ENCODE measurements at places on chromosomes 7 and 10.

DNA sequence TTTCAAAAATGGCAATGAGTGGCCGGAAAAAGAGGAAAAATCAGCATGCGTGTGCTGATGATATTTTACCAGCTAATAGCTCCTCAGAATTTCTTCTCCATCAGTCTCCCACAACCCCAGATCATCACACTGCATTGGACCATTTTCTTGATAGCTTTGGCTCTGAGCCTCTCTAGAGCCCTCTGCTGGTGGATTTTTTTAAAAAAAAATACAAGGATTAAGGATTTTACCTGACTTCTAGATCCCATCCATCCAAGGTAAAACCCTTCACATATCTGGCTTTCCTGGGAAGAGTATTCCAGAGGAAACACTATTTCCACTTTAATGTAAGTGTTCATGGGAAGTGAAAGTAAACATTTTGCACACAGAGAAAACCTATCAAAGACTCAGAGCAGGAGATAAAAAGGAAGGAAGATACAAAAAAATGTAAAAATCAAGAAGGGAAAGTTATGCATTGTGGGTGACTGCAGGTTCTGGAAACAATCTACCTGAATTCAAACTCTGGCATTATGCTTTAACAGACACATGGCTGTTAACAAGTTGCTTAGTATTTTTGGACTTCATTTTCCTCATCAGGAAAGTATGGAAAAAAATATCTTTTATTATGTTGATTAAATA lies 380.9 kb downstream of the LRRTM3 start:
- DNase-seq: peak; percentile 11

DNA sequence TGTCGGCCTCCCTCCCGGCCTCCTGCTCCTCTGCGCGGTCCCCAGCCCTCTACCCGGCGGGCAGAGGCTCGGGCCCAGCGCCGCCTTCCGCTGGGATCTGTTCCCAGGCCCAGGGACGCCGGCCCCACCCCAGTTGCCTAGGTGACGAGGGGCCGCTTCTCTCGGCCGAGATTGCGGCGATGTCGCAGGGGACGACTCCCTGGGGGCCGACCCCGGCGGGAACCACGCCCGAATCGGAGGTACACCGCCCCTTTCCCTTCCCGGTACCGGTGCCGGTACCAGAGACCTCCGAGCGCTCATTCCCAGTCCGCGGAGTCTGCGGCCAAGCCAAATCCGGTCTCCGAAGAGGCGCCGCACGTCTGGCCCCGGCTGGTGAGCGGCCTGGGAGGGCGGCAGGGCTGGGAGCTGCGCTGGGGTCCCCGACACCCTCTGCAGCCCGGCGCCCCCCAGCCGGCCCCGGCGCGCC lies at the start of gene CABCOCO1:
Gene CABCOCO1 (plus strand): TSS at position 136 of the 466 bp plus-strand sequence. CDS start 44 bp downstream, at position 180.
- DNase-seq: peak; percentile 61

DNA sequence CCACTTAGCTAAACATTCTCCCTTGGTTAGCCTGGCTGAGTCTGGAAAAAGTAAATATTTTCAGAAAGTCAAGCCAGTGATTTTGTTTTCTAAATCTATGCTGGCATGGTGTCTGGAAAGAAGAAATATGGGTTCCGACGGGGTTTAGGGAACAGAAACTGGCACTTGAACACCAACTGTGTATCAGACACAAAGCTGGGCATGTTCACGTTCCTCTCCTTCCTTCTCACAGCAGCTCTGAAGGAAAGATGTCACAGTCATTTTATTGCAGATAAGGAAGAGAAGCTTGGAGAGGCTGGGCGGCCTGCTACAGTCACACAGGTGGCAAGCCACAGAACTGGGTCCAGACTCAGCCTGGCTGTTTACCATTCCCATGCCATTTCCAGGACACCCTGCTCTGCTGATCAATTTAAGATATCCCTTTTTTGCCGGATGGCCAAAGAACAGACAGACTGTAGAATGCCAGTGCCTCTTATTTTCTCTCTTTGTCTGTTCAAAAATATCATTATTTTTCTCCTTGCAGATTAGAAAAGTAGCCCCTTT lies 118.8 kb downstream of the HERPUD2 start:
- DNase-seq: no peak

- DNase-seq: peak; percentile 25
These were observed 95.2 kb downstream of the PFKFB3 start for GRCh38 chr10:6297951-6298381.

DNA sequence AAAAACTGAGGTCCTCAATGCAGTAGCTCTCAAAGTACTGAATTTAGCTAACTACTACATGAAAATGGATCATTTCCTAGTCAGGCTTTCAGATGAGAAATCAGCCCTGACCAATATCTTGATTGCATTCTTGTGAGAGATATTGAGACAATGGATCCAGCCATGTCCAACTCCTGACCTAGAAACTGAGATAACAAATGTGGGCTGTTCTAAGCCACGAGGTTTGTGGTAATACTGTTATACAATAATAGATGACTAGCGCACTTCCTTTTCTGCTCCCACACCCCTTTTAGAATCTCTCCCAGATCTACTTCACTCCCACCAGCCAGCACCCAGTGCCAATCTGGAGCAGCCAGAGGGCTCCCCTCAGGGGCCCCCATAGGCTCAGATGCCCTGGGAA lies 209.3 kb upstream of the KMT2E start:
- DNase-seq: no peak

DNA sequence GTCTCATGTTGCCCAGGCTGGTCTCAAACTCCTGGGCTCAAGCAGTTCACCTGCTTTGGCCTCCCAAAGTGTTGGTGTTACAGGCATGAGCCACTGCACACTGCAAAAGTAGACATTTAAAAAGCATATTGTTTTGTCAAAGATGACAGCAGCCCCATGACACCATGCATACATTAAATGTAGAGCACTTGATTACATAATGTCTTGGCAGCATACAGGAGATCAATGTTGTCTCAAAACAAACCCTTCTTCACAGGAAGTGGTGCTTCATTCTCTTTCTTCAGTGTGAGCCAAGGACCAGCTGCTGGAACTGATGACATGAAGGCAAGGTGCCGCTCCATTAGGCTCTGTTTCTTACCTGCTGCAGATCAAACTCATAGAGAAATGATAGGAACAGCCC lies 218.4 kb downstream of the KLF6 start:
- DNase-seq: no peak

- DNase-seq: no peak
These were observed 134.4 kb downstream of the CSTF2T start for GRCh38 chr10:51564896-51565510.

DNA sequence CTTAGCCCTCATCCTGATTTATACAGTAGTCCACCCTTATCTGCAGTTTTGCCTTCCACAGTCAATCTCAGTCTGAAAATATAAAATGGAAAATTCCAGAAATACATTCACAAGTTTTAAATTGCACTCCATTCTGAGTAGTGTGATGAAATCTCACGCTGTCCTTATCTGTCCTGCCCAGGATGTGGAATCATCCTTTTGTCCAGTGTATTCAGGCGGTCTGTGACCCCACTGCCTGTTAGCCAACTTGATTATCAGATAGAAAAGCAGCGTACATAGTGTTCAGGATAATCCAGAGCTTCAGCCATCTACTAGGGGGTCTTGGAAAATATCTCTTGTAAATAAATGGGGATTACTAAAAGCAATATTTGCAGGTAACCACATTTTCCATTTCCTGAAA lies 146.3 kb downstream of the MALRD1 start:
- peak; percentile 19 for DNase-seq

DNA sequence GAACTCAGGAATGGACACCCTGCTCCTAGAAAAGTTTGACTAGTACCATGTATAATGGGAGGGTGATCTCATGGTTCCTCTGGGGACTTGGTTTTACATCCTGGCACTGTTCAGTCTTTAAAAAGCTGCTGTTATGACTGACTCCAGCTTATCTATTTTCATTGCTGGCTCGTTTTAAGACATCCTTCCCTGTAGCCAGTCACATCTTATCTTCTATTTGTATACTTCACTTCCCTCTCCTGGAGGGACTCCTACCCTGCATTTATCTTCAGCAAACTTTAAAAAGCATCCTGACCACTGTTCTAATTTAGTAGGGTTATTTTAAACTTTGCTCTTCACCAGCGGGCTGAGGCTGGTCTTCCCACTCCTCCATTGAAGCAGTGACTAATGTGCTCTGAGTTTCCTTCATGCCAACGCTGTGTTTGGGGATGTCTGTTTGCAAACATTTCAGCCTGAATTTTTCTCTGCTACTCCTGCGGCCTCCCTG lies 72.9 kb upstream of the ARMC3 start:
- DNase-seq: peak; percentile 16

- no peak for DNase-seq
These were observed 48.3 kb downstream of the ANKIB1 start for GRCh38 chr7:92293896-92294590.

DNA sequence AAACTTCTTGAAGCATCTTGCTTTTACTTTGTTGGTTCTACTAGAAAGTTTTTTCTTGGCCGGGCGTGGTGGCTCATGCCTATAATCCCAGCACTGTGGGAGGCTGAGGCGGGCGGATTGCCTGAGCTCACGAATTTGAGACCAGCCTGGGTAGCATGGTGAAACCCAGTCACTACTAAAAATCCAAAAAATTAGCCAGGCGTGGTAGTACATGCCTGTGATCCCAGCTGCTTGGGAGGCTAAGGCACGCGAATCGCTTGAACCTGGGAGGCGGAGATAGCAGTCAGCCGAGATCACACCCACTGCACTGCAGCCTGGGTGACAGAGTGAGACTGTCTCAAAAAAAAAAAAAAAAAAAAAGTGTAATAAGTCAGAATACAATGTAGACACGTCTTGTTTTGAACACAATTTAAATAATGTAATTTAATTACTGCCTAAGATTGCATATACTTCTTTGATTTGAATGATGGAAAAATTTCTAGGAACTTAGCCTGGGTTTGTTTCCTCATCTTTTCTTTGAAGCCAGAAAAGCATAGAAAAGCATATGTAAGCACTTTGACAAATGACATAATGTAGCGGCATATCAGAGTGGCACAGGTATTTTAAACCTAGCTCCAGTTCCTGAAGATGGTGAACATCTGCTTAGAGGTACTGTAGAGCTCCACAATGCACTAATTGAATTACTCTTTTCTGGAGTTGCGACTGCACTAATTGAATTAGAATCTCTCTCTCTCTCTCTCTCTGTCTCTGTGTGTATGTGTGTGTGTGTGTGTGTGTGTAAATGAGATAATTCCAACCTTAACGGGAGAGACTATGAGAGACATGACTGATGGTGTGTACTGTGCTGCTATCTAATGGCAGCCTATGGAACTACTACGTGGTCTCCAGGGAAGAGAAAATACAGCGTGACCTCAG lies 87.8 kb downstream of the BTRC start:
- peak; percentile 69 for DNase-seq

- peak; percentile 16 for DNase-seq
These were observed 9.2 kb upstream of the EPHA1 start for GRCh38 chr7:143417734-143418383.

DNA sequence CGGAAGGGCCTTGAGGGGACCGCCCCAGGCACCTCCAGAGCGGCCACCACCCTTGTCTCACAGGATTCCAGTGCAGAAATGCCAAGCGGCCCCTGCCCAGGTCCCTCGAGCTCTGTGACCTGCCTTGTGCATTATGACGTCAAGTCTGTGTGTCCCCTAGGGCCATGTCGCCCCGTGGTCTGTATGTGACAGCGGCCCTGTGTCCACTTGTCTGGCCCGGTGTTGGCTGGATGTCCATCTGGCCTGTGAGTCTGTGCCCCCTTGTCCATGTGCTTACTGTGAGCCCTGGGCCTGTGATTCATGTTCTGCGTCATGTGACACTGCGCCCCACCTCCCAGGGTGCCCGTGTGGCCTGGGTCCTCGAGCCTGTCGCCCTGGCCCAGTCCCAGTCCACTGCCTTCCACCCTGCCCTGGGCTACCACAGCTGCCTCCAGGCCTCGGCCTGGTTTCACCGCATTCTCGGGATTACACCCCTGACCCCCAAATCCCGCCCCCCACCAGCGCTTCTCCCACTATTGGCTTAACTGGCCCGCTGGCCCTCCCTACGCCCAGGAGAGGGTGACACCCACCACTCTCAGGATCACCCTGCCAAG lies 66.6 kb upstream of the ZNF722 start:
- DNase-seq: no peak

DNA sequence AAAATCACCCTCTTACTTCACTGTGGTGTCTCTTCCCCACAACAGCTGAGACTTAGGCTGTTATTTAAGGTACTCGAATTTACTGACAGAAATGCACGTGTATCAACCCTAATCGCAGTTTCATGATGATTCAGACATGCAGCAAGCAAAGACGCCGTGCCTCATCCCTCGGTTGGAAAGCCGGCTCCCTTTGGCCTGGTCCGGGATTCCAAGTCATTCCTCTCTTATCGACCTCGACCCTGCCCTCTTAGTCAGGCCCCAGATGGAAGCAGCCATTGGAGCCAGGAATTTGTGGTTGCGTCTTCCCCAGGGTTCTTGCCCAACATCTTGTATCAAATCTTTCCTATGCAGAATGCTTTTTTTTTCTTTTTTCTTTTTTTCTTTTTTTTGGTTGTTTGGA lies 229.5 kb downstream of the GATA3 start:
- no peak for DNase-seq

DNA sequence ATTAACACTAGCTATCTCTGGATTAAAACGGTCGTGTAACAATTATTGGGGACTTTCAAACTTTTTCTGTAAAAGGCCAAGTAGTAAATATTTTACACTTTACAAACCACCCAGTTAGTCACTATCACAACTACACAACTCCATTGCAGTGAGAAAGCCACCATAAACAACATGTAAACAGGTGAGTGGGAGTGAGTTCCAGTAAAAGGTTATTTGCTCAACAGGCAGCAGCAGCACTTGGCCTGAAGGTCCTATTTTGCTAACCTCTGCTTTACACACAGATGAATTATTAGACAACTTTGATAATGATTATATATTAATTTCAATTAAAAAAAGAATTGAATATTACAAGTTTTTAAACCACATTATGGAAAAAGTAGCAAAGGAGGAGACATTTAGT lies 15.8 kb upstream of the AGMO start:
- DNase-seq: no peak

DNA sequence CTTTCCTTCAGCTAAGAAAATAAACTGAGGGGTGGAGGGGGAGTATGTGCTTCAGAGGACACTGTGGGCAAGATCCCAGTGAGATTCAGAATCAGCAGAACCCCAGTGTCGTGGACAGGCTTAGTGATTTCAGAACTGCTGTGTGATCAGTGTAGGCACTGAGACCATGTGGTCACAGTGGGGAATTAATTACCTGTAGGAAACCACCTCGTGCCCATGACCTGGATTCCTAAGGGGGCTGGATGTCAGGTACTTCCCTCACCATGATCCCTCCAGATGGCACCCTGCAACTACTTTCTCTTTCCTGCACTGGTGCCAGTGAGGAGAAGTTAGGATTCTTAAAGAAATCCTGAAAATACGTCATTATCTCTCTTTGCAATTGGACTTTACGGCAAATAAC lies 64.4 kb downstream of the HBP1 start:
- DNase-seq: no peak

DNA sequence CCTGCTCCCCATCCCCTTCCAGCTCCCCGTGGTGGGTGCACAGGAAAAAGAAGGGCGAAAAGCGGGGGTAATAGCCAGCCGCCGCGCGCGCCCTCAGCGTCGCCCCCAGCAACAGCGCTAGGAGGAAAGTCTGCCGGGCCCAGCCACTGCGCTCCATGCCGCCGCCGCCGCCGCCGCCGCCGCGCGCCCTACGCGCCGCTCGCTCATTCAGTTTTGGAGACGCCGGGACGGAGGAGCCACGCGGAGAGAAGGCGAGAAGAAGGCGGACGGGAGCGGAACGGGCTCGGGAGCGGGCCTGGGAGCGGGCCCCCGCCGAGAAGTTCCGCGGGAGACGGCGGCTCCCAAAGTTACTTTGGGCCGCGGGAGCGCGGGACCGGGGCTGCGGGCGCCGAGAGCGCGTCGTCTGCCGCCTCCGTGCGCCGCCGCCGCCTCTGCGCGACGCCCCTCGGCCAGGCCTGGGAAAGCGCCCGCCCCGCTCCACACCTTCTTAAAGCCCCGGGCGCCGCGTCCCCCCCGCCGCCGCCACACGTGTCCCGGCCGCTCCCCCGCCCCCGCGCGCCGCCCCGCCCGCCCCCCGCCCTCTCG lies at the start of gene RELN:
Gene RELN (minus strand): TSS at position 459 of the 585 bp plus-strand sequence. CDS start 302 bp downstream, at position 157.
- peak; percentile 6 for DNase-seq

All from fibroblast of upper back skin (primary cell).